ENCODE measurements at places on chromosomes 6 and 20.

GRCh38 chr6:2914318-2914660, 11.2 kb upstream of the SERPINB9 start:
- DNase-seq: no peak

DNA sequence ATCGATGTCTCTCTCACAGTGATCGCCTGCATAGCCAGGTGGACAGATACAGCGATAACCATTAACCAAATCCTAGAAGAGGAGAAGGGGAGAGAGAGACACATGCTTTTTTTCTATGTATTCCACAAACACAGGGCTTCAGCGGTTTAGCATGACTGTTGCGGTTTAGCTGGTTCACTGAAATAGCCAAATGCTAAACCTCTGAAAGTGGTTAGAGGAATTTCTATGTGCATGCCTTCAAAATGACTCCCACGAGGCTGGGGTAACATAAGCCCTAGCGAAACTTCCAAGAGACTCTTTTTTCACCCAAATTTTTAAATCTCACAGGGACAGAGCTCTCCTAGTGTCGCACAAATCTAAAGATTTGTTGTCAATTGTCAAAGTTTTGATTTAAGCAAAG, 25.1 kb downstream of the JAG1 start:
- no peak for DNase-seq

DNA sequence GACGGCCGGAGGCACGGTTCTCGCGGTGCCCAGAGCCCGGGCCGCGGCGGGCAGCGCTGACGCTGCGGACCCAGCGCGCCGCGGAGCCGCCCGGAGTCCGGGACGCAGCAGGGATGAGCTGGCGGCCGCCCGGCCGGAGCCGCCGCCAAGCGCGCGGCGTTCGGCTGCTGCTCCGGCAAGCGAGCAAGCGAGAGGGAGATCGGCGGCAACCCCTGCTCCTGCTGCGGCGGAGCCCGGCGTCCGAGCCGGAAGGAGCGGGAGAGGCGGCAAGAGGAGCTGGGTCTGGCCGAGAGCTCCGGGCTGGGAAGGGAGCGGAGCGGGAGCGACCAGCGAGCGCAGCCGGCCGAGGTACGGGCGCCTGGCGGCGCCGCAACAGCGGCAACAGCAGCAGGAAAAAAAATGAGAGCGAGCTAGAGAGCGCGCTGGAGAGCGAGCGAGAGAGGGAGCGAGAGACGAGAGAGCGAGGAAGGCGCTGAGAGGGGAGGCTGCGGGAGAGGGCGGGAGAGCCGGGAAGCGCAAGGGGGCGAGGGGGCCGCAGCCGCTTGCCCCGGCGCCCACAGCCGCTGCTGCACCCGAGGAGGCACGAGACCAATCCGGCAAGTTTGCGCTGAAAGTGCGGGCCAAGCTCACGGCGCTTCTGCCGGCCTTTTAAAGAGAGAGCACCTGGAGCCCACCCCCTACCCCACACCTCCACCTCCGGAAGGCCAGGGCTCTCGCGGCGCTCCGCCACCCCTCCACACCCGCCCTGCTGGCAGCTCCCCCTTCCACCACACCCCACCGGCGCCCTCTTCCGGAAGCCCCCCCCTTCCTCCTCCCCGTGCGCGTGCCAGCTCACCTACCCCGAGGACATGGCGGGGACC, 496 bp downstream of the GRM4 start:
- peak; percentile 21 for DNase-seq

DNA sequence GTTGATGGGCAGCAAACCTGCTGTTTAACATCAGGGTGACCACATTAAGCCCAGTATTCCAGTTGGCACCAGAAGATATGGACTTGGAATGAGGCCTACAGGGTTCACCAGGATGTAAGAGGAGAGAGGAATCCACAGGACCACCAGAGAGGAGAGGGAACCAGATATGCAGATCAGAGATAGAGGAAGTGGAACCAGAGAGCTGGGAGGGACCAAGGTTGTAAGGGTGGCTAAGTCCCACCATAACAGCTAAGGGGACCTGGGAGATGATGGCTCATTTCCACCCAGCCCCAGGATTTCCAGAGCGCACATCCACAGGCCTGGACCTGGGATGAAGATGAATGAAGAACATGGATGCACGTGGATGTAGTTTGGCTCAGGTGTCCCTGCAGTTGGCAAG, 11.1 kb downstream of the BTN2A1 start:
- DNase-seq: no peak

- DNase-seq: no peak
Observed at GRCh38 chr6:7518877-7519276, 22.6 kb upstream of the DSP start.

- DNase-seq: no peak
Observed at GRCh38 chr6:1560281-1561058, 49.2 kb upstream of the FOXC1 start.

DNA sequence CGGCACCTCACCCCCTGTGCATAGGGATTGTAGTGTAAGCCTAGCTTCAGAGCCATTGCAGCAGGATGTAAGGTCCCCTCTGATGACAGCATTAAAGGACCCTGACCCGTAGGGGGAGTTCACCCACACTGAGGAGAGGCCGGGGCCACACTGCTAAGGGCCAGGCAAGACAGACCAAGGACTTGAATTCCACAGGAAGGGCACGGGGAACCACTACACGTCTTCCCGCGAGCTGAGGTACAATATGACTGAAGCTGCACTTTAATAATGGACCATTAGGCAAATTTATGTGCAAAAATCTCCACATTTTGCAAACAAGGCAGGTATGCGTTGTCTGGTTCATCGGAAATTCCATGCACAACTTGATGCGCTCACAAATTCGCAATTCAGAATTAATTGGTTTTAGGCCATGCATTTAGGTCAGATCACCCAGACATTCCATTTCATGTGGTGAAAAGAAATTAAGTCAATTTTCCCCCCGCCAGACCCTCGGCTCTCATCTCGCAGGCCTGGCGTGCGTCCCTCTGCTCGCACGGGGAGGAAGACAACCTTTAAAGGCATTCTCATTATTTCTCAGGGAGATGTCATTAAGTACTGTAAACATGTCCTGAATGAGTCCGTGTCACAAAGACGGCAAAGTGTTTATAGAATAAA, 111.8 kb downstream of the FOXA2 start:
- no peak for DNase-seq

- DNase-seq: no peak
Observed at GRCh38 chr6:96212066-96212465, 196.3 kb downstream of the FUT9 start.

DNA sequence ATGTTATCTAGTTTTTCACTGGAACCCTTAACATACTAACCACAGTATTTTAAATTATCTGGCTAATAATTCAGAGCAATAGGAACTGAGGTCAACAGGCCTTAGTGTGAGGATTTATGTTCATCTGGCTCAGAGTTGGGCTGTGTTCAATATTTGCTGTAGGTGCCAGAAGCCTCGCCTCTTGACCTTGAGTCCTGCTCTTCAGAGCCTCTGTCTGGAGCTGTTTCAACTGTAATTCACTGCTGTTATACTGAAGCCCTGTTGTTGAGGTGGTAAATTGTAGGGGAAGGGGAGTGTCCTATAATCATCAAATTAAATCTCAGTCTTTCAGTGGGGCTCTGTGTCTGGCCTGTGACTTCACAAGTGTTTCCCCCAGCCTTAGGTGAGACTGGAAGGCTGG, 184.4 kb downstream of the CDH26 start:
- DNase-seq: no peak

GRCh38 chr6:122648726-122649125, 38.5 kb downstream of the PKIB start:
- no peak for DNase-seq

DNA sequence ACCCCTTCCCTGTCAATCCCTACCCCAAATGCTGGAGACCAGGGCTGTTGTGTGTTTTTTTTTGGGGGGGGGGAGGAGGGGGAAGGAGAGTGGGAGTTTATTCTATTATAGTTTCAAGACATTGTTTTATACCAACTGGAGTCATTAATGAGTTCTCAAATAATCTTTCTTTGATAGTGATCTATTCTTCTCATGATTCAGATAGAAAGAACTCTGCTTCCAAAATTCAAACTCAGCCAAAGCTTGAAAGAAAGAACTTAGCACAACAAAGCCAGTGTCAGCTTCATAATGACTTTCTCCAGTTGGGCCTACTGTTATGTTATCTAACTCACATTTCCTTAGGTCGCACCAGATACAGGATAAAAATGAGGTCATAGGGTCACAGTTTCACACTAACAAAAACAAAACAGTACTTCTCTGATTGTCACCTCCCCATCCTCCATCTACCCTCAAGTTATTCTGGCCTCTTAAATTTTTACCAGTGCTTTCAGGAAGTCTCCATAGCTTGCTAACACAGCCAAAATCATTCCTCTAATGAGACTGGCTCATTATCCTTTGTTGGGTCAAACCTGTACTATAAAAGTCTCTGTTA, 19.0 kb upstream of the MAP3K7 start:
- DNase-seq: no peak

- DNase-seq: no peak
Observed at GRCh38 chr6:100300221-100300736, 164.4 kb downstream of the SIM1 start.

DNA sequence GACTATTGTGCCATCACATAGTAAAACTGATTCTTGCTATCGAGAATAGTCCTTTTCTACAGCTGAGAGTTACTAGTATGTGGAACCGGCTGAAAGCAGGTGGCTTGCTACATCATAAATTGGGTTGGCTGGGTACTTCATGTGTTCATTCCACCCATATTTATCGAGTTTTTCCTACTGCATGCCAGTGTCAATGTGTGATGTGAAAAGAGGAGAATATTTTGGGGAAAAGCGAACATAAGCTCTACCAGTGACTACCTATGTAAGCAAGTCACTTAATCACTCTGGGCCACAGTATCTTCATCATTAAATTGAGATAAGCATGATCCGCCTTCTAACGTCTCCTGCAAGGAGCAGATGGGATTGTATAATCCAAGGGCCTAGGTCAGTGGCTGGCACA, 61.0 kb downstream of the TSHZ2 start:
- no peak for DNase-seq

GRCh38 chr6:160174681-160175080, 53.1 kb downstream of the SLC22A1 start:
- no peak for DNase-seq

DNA sequence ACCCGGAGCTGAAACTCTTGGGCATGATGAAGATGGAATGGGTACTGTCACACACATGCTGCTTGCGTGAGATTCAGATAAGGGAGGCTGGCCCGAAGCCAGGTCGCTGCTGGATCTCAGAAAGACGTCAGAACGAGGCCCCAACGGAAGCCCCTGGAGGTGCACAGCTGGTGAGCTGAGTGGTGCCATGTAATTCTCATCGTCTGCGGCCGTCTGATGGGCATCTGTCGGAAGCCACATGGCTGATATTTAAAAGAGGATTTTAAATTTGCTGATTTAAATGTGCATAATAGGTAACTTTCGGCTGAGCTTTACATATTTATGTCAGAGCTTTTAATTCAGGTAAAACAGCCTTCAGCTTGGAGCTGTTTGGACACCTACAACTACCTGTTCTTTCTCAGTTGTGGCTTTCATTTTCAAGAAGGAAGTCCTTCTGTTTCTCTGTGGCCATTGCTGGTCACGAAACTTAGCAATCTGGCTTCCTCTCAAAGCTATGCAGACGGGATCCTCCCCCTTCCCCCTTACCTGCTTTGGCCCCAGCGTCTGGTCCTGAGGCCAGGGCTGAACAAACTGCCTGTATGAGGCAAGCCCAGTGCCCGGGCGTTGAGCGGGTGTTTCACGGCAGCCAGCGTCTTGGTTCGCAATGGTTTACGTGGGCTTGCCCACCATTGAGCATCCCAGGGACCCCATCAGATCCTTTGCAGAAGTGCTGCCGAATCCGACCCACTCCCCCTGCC, 9.2 kb downstream of the SLCO4A1 start:
- peak; percentile 83 for DNase-seq

- DNase-seq: no peak
Observed at GRCh38 chr6:77450924-77451323, 12.4 kb downstream of the HTR1B start.

GRCh38 chr6:155112757-155113156, 117.6 kb downstream of the TIAM2 start:
- DNase-seq: no peak

- DNase-seq: no peak
Observed at GRCh38 chr6:90121982-90122381, 174.7 kb downstream of the BACH2 start.

GRCh38 chr20:41524980-41525613, 93.1 kb downstream of the CHD6 start:
- no peak for DNase-seq

DNA sequence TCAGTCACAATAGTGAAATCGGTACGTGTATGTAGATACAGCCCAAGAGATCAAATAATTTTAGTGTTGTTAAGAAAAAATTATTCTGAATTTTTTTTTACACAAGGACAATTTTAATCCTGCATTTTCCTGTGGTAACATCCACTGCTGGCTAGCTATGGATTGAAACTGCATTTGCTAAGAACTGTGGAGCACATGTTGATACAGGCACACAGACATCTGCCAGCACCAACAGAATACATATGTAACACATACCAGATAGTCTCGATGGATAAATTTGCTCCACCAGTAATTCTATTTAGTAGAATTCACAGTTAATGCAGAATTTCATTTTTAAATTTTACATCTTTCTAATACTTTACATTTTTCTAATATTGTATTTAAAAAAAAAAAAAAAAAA, 2.2 kb downstream of the ASIP start:
- DNase-seq: no peak

GRCh38 chr20:50588034-50588736, 78.0 kb downstream of the PTPN1 start:
- DNase-seq: peak; percentile 71

DNA sequence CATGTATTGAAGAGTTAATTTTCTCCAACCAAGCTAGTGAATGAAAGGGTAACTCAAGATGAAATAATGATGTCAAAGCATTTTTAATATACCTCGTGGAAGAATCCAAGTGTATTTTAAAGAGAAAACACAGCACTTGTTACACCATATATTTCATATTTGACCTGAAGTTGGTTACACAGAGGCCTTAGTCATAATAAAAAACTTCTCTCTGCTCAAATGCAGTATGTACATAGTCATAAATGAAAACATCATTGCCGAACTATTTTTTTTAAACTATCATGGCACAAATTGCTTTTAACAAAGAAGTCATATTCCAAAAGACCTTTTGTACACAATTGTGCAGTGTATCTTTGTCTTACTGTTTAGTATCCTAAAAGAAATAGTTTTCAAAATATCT, 43.0 kb downstream of the BACH2 start:
- no peak for DNase-seq

Data from effector memory CD8-positive, alpha-beta T cell (primary cell).